ENCODE measurements at places on chromosomes 7 and 10. TPM values are rescaled to one million over a fixed set of nuclear protein-coding genes. Genes with fewer than 3 reads are reported as not detected.

DNA sequence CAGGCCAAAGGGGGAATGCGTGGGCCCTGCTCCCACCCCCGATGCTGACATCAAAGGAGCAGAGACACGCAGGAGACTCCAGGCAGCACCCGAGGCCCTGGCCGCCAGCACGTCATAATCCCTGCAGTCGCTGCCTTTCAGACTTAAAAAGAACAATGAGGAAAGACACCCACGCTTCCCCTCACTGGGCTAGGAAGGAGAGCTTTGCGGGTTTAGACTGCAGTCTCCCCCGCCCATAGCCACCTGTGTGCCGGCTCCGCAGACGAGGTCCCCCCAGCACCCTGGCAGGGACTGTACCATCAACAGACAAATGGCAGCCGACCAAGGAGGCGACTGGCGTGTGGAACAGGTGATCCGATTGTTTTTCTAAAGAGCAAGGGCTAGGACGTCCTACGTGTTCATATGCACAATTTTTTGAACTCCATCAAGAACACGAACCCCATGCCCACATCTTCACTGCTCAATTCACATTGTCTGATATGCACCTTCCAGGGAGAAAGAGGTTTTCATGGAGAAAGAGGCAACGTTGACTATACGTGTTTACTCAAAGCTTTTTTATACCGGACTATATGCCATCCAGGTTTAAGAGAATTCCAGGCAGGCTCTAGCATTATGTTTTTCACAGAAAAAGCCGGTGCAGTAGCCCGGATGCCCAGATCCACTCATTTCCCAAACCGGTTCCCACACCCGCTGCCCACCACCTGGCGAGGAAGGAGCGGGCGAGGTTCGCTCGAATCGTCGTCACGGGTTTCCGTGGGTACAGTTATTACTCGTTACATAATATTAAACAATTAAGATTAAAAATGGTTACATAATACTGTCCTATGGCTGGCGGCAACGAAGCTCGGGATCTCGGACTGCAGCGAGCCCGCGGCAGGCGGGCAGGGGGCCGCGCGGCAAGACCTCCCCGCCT is 1.1 kb downstream of the GRB10 start:
- peaks cover 9% of the 10 kb centered on the region for H3K4me1 ChIP-seq
- peaks cover 41% of the 10 kb centered on the region for H3K27me3 ChIP-seq
- peaks cover 2% of the 10 kb centered on the region for H3K36me3 ChIP-seq
- H3K4me3 ChIP-seq, result peak overlapping the region; percentile 43
- DNase-seq, result no peak

DNA sequence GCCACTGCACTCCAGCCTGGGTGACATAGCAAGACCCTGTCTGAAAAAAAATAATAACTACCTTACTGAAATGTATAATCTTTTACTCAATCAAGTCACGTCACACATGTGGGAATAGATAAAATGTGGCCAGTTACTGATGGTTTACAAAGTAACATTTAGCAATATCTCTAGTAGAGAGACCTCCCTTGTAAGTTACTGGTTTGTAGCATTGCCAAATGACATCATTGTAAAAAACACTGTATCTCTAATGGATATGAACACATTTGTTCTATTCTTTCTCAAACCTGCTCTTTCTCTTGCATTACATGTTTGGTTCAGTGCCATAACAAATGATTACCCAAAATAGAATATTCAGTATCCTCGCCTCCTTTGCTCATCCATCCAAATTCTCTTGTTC is 18.8 kb downstream of the TET1 start:
- H3K4me1 ChIP-seq, result peaks cover under 1% of the 10 kb centered on the region
- no peak overlapping the region for H3K4me3 ChIP-seq
- H3K27ac ChIP-seq, result no peak overlapping the region
- DNase-seq, result no peak
- no peaks in the 10 kb centered on the region for H3K36me3 ChIP-seq
- H3K27me3 ChIP-seq, result no peaks in the 10 kb centered on the region

GRCh38 chr10:5723692-5724091 is 39.1 kb downstream of the TASOR2 start:
- peaks cover 25% of the 10 kb centered on the region for H3K36me3 ChIP-seq
- H3K27ac ChIP-seq, result peak overlapping the region; percentile 4
- peaks cover 9% of the 10 kb centered on the region for H3K4me1 ChIP-seq
- DNase-seq, result no peak
- H3K4me3 ChIP-seq, result no peak overlapping the region

- peaks cover 9% of the 10 kb centered on the region for H3K27me3 ChIP-seq
- no peak overlapping the region for H3K4me3 ChIP-seq
- H3K4me1 ChIP-seq, result no peaks in the 10 kb centered on the region
Observed at GRCh38 chr7:23930312-23930711, 220.3 kb downstream of the STK31 start.

- no peaks in the 10 kb centered on the region for H3K27me3 ChIP-seq
- peaks cover 3% of the 10 kb centered on the region for H3K36me3 ChIP-seq
- H3K4me1 ChIP-seq, result peaks cover 33% of the 10 kb centered on the region
- peak overlapping the region; percentile 86 for H3K27ac ChIP-seq
Observed at GRCh38 chr7:130366564-130366963, 13.7 kb upstream of the CPA1 start.

DNA sequence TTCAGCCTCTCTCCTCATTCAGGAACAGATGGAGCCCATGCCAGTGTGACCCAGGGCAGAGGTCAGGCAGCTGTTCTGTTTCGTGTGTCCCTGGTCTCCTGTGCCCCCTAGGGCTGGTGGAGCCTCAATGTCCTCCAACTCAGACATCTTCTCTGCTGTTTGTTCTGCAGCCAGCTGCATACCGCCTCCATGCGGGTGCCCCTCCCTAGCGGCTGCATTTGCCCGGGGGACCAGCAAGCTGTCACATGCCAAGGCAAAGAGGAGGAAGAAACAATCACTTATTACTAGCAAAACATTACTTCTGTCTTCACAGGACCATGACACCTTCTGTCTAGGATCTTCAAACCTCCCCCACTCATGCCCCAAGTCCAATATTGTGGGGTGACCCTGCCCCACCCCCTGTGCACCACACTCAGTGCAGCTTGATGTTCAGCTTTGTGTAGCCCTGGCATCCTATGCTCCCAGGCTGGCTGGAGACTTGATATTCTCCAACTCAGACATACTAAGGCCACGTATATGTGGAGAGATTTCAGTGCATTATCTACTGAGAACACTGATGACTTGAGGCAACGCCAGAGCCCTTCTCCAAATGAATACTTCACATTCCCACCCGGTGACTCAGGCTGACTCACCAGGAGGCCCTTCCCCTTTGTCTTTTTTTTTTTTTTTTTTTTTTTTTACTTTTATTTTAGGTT is 188.9 kb downstream of the SKIDA1 start:
- H3K4me3 ChIP-seq, result no peak overlapping the region
- DNase-seq, result no peak
- H3K27ac ChIP-seq, result no peak overlapping the region
- H3K36me3 ChIP-seq, result no peaks in the 10 kb centered on the region
- no peaks in the 10 kb centered on the region for H3K4me1 ChIP-seq
- H3K27me3 ChIP-seq, result peaks cover 2% of the 10 kb centered on the region

DNA sequence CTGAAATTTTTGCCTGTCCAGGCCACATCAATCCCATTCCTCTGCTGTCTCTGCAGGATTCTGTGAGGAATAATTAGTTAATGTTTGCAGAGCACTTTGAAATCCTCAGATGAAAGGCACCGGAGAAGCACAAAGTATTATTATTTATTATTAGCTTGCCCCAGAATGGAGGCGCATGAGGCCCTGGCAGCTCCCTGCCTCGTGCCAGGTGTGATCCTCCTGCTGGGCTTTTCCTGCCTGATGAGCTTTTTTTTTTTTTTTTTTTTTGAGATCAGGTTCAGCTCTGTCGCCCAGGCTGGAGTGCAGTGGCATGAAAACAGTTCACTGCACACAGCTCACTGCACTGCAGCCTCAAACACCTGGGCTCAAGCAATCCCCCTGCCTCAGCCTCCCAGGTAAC is 65.2 kb downstream of the TCF7L2 start:
- no peaks in the 10 kb centered on the region for H3K4me1 ChIP-seq
- peaks cover 63% of the 10 kb centered on the region for H3K27me3 ChIP-seq
- no peak overlapping the region for H3K4me3 ChIP-seq
- H3K27ac ChIP-seq, result no peak overlapping the region
- H3K36me3 ChIP-seq, result no peaks in the 10 kb centered on the region

The THSD7A gene
- not detected for total RNA-seq

The NKX1-2 gene
- not detected for total RNA-seq

DNA sequence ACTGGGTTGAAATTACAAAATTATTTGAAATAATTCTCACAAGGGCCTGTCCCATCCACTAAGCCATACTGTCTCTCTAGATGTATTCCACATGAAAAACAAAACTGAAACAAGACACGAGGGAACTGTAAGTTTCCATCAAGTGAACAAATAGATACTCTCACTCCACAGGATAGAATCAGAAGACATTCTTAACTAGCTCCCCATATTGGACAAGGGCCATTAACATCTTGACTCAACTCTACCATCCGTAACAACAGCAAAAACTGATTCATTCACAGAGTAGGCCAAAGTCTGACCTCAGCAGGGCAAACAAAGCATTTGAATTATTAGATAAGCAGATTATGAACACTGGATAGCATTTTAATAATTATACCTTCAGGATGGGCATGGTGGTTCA is 29.1 kb downstream of the UBE2H start:
- no peak overlapping the region for H3K27ac ChIP-seq
- H3K4me3 ChIP-seq, result peak overlapping the region; percentile 33
- peaks cover 14% of the 10 kb centered on the region for H3K36me3 ChIP-seq
- no peak for DNase-seq
- peaks cover 12% of the 10 kb centered on the region for H3K4me1 ChIP-seq
- H3K27me3 ChIP-seq, result no peaks in the 10 kb centered on the region

DNA sequence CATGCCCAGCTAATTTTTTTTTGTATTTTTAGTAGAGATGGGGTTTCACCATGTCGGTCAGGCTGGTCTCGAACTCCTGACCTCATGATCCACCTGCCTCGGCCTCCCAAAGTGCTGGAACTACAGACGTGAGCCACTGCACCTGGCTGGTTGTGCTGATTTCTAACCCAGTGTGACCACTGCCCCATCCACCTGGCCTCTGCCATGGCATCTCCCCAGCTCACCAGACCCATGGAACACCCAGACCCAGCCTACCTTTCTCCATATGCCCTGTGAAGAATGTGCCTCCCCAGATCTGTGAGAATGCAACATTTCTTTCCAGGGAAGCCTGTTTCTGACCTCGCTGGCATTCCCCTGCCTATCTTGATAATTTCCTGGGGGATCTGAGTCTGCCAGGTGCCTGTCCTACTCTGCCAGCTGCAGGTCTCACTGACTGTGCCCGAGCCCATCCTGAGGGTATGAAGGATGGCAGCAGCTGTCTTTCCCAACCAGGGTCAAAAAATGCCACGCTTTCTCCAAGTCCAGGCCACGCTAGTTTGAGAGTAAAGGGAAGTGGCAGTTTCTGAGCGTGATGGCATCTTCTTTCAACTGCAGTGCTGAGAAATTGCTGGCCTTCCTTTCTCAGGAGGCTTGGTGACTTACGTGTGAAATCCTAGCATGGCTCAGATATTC is 324.4 kb upstream of the ZNF32 start:
- H3K4me1 ChIP-seq, result peaks cover 7% of the 10 kb centered on the region
- no peaks in the 10 kb centered on the region for H3K36me3 ChIP-seq

DNA sequence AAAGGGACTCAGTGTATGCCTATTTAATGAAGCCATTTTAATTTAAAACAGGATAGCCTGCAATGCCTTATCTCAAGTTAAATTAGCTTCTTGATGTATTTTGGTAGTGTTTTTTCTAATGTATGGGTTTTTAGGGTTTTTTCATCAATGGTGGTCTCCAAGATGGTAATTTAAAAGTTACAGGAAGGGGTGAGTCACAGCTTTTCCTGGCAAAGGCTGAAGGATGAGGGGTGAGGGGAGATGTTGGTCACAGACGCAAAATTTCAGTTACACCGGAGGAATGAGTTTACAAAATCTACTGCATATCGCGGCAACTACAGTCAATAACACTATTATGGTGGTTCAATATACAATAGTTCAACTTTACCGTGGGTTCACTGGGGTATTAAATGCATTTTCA is 31.6 kb downstream of the CCDC3 start:
- no peaks in the 10 kb centered on the region for H3K27me3 ChIP-seq
- no peak overlapping the region for H3K27ac ChIP-seq
- no peaks in the 10 kb centered on the region for H3K4me1 ChIP-seq
- H3K4me3 ChIP-seq, result no peak overlapping the region
- DNase-seq, result no peak
- no peaks in the 10 kb centered on the region for H3K36me3 ChIP-seq

GRCh38 chr7:148556892-148557291 is 33.7 kb upstream of the C7orf33 start:
- H3K4me1 ChIP-seq, result peaks cover 13% of the 10 kb centered on the region
- no peak overlapping the region for H3K4me3 ChIP-seq

DNA sequence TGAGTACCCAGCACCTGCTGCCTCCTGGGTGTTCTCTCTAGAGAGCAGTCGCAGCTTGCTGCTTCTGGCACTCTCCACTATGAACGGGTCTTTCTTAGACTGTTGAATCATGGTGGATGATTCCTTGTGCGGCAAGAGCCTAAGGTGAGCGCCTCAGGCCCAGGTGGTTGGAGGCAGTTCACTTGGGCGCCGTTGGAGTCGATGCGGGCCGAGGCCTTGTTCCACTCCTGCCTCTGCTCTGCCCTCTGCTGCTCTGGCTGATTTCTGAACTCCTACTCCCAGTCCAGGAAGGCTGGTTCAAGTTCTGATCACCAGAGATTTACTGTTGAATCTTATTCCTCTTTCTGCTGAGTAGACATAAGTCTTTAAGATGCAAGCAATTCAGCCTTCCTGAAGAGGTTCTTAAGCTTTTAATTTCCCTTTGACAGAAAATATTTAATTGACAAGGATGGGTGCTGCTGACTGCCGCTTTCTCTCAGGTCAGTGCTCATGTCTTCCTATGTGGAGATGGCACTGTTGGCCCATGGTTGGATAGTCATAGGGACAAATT is 10.4 kb downstream of the YKT6 start:
- peaks cover 11% of the 10 kb centered on the region for H3K4me1 ChIP-seq
- DNase-seq, result no peak
- peak overlapping the region; percentile 52 for H3K27ac ChIP-seq
- no peaks in the 10 kb centered on the region for H3K27me3 ChIP-seq
- H3K4me3 ChIP-seq, result no peak overlapping the region

DNA sequence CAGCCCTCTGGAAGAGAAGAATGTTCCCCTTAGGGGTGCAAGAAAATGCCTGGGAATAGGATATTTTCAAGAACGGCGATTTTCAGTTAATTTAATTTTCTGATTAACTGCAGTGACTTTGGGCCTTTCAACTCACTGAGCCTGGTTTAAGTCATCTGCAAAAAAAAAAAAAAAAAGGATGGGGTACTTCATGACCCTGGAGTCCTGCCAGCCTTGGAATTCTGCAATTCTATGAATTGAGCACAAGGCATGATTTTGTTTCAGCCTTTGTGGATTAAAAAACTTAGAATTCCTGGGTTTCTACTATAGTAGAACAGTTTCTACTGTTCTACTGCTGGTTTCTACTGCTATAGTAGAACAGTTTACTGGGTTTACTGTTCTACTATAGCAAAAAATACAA is 58.3 kb upstream of the CALD1 start:
- H3K4me3 ChIP-seq, result no peak overlapping the region
- H3K4me1 ChIP-seq, result no peaks in the 10 kb centered on the region
- H3K27me3 ChIP-seq, result peaks cover 2% of the 10 kb centered on the region
- H3K36me3 ChIP-seq, result peaks cover 1% of the 10 kb centered on the region
- H3K27ac ChIP-seq, result no peak overlapping the region

Data from activated naive CD8-positive, alpha-beta T cell treated with anti-CD3 and anti-CD28 coated beads, Interleukin-2, amount 10 ng/mL, durations not matched to agents 7 days and 5 days (primary cell).